ENCODE measurements at places on chromosomes 11 and 22. TPM values are rescaled to one million over a fixed set of nuclear protein-coding genes. Genes with fewer than 3 reads are reported as not detected.

Gene ASCL2
- polyA plus RNA-seq: 4.7 TPM

Gene GAL
- 0.20 TPM for polyA plus RNA-seq

Gene GPHA2
- polyA plus RNA-seq: 1.7 TPM

Gene CD59
- polyA plus RNA-seq: 291 TPM

- DNase-seq: no peak
Observed at GRCh38 chr22:24801901-24802465, 4.0 kb upstream of the SGSM1 start.

GRCh38 chr11:119685111-119685746, 43.8 kb downstream of the NECTIN1 start:
- DNase-seq: peak; percentile 69

Gene MMP11
- polyA plus RNA-seq: 15.2 TPM

Gene POLD3
- polyA plus RNA-seq: 34.4 TPM

Gene MRGPRX3
- not detected for polyA plus RNA-seq

- DNase-seq: no peak
Observed at GRCh38 chr22:42608136-42608822, 6.4 kb downstream of the POLDIP3 start.

DNA sequence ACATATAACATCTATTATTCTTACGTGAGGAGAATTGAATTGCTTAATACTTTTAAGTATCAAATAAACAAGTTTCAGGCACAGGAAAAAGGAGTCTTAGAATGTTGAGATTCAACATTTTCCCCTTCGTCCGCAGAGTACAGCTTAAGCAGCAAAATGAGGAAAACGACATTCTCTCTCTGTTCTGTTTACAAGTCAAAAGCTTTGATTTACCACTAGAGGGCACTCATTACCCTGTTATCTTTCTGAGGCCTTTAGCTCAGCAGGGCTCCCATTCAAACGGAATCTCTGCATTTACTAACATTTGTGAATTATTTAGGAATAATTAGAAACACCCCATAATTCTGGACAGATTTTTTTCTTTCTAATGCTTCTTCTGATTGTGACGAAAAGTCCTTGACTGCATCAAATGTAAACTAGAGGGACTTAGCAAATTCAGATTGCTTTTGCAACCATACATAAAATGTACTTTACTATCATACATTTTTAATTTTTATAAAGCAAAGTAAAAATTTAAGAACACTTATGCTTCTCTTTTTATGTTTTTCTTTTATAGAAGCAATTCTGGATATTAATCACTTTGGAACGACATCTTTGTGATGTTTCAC, 75.0 kb downstream of the JRKL start:
- DNase-seq: peak; percentile 62

- DNase-seq: no peak
Observed at GRCh38 chr11:22582151-22582410, 43.5 kb downstream of the FANCF start.

DNA sequence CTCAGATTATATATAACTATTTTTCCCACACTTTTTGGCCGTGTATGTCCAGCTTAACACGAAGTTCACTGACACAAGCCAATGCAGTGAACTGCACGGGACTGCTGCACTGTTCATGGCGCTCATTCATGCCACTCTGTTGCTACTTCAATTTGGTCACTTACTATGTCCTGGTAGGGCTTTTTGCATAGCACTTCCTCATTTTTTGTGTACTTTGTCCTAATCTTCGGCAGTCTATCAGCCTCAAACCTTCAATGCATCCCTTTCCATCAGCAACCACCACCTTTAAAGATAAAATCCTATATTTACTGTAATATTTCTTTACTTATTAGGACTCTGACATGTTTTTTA, 18.7 kb upstream of the ARHGAP32 start:
- no peak for DNase-seq

Gene GUCY1A2
- polyA plus RNA-seq: 5.2 TPM

- DNase-seq: no peak
Observed at GRCh38 chr11:127205688-127206217, 205.2 kb upstream of the KIRREL3 start.

DNA sequence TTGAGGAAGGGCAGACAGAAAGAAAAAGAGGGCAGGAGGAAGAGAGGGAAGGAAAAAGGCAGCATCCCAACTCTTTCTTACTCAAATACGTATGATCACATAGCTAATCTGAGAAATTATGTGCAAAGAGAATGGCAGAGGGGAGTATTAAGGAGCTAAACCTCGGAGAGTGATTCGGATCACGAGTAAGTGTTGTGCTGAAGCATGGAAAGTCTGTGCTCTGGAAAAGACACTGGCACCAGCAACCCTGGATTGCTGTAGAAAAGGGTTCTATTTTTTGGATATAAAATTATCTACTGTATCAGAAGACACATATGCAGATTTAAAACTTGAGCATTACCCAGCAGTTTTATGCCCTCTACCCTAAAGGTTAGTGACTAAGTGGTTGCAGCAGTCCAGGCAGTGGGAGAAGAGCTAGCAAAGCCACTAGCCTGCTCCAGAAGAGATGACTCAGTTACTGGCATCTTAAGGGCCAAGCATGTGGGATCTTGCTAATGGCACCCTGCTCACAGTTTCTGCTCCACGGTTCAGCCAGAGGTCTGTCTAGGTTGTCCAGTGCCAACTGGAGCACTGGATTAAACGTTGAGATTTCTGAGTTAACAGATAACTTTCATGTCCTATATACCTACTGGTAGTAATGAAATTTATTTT, 151.7 kb downstream of the SWAP70 start:
- no peak for DNase-seq

Gene APOA1
- polyA plus RNA-seq: 128 TPM

DNA sequence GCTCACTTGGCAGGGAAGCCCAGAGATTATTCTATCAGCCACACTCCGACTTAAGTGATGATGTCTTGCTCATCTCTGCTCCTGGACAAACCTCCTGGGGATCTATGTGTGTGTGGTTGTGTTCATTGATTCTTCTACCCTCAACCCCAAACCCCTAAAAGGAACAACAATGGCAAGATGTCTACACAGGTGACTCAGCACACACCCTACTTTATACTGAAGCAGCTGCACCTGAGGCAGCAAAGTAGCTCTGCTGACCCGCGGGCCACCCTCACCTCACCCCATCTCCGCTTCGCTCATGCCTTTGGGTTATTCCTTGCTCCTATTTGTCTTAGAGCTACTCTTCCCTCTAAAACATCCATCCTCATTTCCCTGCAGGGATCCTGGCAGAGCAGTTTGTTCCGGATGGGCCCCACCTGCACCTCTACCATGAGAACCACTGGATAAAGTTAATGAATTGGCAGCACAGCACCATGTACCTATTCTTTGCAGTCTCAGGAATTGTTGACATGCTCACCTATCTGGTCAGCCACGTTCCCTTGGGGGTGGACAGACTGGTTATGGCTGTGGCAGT, 38.7 kb downstream of the TMEM45B start:
- no peak for DNase-seq

DNA sequence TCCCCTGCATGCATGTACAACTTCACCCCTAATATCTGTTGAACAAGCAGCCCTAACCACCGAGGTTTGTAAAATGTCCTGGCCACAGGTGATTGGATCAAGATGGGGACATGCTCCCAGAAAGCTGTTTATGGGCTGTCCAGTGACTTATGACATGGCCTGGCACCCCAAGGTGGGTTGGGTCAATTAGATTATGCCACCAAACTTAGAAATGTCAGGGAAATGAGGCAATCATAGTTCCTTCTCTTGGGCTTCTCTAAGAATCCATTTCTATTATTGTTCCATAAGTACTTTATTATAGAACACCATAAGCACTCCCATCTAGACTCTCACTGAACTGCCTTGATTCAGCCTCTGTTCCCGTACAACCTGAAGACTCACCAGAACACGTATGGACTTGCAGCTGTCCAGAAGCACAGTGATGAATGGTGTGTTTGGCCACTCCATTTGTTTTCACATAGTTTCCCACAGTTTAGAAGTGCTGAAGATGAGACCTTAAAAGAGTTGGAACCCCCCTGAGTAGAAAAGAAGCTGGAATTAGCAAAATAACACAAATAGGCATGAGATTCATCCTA, 45.5 kb upstream of the OLFML1 start:
- DNase-seq: no peak

GRCh38 chr11:116294630-116295029, 478.2 kb downstream of the BUD13 start:
- no peak for DNase-seq

Gene LRRC4C
- polyA plus RNA-seq: 29.0 TPM

DNA sequence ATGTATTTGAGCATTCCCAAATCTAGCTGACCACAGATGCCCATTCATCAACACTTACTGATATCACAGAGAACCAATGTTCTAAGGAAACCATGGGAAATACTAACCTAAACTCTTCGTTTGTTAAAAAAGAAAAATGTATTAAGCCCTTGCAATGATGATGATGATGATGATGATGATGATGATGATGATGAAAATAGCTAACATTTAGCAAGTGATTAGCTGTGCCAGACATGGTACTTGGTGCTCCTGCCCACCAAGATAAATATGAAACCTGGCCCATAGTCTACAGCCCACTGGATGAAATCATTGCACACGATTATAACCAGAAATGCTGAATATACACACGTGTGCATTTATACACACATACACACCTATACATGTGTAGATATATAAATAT, 37.5 kb downstream of the SMCO4 start:
- DNase-seq: no peak

GRCh38 chr11:127592371-127592770, 591.8 kb upstream of the KIRREL3 start:
- DNase-seq: no peak

Gene APOBEC3C
- polyA plus RNA-seq: 12.1 TPM

Gene TMPRSS5
- polyA plus RNA-seq: 1.2 TPM

DNA sequence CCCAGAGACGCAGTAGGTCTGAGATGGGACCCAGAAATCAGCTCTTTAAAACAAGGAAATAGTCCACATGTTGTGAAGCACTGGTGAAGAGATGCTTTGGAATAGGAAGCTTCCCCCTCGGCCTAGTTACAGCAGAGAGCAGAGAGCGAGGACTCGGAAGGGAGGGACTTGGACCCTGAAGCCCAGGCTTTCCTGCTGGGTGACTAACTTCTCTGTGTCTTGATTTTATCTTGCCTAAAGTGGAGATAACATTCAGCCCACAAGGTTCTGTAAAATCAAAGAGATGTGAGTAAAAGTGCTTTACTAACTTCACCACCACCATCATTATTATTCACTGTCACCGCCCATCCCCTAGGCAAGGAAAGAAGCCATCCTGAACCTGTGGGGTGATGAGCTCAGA, 58.4 kb downstream of the THAP12 start:
- no peak for DNase-seq

Gene OR6A2
- not detected for polyA plus RNA-seq

GRCh38 chr11:73091521-73092305, 50.4 kb downstream of the FCHSD2 start:
- no peak for DNase-seq

Gene PARVG
- polyA plus RNA-seq: 3.8 TPM

- DNase-seq: no peak
Observed at GRCh38 chr22:31126128-31126868, 3.5 kb downstream of the INPP5J start.

Gene NCF4
- 6.0 TPM for polyA plus RNA-seq

DNA sequence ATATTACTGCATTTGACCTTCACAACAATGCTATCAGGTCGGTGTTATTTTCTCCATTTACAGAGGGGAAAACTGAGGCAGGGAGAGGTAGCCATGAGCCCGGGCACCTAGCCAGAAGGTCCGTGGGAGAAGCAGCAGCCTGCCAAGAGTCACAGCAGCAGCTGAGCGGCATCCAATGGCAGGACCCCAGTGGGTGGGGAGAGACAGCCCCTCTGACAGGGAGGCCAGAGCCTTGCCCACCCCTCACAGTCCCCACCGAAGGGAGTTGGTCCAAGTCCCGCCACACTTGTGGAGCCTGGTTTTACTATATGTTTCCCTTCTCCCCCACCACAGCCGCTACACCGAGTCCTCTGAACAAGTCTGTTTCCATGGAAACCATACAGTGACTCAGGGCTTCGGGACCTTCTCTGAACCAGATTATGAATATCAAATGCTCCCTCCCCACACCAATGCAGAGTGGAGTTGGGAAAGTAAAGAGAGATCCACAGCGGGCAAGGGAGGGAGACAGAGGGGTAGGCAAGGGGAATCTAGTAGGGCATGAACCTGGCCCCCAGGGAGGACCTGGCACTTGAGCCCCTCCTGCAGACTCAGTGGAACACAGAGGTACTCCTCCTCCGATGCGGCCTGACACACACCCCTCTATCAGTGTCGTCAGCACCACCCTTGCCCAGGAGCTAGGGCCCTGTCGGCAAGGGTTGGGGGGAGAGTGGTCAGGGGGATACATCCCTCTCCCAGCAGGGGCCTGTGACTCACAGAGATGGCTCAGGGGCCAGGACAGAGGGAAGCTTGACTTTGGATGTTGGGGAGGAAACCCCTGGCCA, 2.5 kb downstream of the CHST1 start:
- no peak for DNase-seq

- DNase-seq: no peak
Observed at GRCh38 chr22:32803020-32803737, 1.7 kb downstream of the TIMP3 start.

- DNase-seq: no peak
Observed at GRCh38 chr11:64484191-64485022, 106.6 kb upstream of the SLC22A12 start.

GRCh38 chr22:36375071-36375980, 12.4 kb downstream of the MYH9 start:
- DNase-seq: no peak

DNA sequence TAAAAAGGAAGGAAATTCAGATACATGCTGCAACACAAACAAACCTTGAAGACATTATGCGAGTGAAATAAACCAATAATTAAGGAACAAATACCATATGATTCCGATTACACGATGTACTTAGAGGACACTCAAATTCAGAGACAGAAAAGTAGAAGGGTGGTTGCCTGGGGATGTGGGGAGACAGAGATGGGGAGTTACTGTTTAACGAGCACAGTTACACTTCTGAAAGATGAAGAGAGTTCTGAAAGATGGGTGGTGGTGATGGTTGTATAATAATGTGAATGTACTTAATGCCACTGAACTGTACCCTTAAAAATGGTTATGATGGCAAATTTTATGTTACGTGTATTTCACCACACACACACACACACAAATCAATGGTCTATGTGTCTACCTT, 14.7 kb downstream of the ZBTB44 start:
- DNase-seq: no peak

DNA sequence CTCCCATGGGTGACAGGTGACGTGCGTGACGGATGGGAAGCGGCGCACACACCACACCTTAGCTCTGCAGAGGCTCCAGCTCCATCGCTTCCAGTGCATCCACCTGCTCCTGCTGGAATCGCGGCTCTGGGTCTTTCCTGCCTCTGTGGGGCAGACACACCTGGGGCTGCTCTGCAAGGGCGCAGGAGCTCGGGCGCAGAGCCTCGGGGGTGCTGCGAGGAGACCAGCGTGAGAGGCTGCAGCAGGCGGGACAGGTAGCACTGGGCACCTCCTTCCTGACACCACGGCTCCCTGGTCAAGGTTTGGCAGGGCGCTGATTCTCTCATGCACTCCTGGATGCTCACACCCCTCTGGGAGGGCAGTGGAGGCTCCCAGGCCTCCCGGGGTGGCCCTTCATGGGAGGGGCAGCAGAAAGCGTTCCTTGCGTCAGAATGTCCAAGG, 1494.3 kb downstream of the BRD1 start:
- no peak for DNase-seq

Gene PNPLA3
- polyA plus RNA-seq: 0.94 TPM

Gene MAJIN
- 0.53 TPM for polyA plus RNA-seq

Gene TMEM109
- polyA plus RNA-seq: 88.8 TPM
